ENCODE measurements at places on chromosomes 7 and 10. TPM values are rescaled to one million over a fixed set of nuclear protein-coding genes. Genes with fewer than 3 reads are reported as not detected.

The STX1A gene
- 7.4 TPM for total RNA-seq

The CXCL12 gene
- 88.0 TPM for total RNA-seq

The NCF1 gene
- total RNA-seq: 3.1 TPM

The CALHM3 gene
- total RNA-seq: not detected

The OR2A42 gene
- total RNA-seq: 0.49 TPM

The PTF1A gene
- not detected for total RNA-seq

The ZNF679 gene
- not detected for total RNA-seq

The PLXNA4 gene
- total RNA-seq: 8.3 TPM

The MKI67 gene
- 1.9 TPM for total RNA-seq

The SNCG gene
- total RNA-seq: 11.5 TPM

The PLEKHS1 gene
- total RNA-seq: not detected
